ENCODE measurements at places on chromosomes 5 and 9.

DNA sequence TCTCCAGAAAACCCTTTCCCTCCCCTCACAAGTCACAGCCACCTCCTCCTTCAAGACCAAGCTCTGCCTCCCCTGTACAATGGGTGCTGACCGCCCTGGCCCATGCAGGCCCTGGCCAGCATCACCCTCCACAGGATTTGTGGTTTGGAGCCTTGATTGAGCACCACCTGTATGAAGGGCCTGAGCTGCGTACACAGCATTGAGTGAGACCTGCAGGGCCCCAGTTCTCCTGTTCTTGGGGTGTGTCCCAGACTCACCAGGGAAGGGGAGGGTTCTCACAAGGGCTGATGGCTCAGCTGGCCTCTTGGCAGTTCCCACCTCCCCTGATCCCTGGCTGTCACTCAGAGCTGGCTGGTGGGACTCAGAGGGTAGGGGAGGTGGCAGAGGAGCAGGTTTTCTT is 63.7 kb upstream of the IER5L start:
- no peak for DNase-seq

- DNase-seq = no peak
Observed at GRCh38 chr5:37776826-37777225, 63.0 kb downstream of the GDNF start.

GRCh38 chr5:125564317-125564975 is 818.0 kb upstream of the ZNF608 start:
- DNase-seq = no peak

DNA sequence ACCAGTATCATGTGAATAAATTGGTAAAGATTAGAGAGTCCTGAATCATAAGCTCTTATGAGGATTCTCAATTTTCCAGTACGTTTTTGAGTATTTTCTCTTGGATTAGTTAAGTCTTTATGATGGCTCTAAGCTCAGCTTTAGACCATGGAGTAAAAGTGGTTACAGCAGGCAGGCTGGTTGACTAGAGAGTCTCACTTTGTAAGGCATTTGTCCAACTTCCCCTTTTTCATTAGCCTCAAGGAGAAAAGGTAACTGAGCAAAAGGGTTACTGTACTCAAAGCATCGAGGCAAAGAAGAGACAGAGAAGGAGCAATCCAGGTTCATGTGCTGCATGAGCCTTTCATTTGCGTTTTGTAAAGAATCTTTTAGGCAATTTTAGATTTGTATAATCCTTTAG is 8.5 kb downstream of the NOP16 start:
- DNase-seq = no peak

- peak; percentile 62 for DNase-seq
Observed at GRCh38 chr9:126704892-126705766, 91.4 kb downstream of the LMX1B start.
